ENCODE measurements at places on chromosomes 6 and 20.

DNA sequence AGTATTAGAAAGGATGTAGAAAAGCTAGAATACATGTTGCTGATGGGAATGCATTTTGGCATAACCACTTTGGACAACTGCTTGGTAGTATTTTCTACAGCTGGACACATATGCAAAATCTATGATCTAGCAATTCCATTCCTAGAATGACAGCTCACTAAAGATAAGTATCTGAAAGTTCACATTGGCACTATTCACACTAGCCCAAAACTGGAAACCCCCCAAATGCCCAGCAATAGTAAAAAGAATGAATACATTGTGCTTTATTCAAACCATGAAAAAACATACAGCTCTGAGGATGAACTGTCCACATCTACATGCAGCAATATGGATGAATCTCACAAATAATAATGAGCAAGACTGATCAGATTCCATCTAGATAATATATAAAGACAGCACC is 79.0 kb downstream of the PPP1R3G start:
- DNase-seq, result no peak
- no peaks in the 10 kb centered on the region for H3K4me1 ChIP-seq
- no peak overlapping the region for H3K27ac ChIP-seq
- H3K4me3 ChIP-seq, result no peak overlapping the region

DNA sequence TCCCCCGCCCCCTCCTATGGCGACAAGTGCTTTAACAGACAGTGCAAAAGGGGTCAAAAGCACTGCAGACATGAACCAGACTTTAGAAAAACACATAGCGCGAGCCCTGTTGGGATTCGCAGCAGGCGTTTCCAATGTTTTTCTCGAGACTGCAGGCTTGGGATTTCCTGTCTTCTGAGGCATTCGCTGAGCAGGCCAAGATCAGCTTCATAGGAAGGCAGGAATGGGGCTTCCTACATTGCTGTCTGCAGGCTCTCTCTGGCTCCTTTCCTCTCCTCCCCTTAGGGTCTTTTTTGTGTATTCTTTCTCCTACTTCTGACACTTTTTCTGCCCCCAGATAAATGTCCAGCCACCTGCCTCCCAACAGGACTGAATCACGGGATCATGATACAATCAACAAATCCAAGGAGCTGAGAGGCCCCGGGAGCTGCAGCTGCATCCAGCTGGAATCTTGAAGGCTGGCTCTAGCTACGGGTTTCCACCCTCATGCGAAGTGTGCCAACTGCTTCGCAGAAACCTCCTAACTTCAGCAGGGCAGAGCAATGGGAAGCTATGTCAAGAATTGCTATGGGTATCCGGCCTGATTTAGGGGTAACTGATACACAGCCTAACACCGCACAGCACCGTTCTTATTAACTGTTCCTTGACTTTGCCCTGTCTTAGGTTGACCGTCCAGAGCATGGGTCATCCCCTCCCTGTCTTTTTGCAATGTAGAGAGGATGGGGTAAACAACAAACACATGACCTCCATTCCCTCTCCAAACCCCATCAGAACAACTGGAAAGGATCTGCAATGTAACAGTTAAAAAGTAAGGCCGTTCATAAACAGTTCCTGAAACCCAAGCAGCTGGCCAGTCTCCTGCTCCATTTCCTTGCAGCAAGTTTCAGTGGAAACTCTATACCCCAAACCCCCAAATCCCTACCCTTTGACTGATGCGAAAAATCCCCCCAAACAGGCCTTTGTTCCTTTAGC is 31.5 kb downstream of the SNX5 start:
- H3K4me1 ChIP-seq, result peaks cover 47% of the 10 kb centered on the region
- no peaks in the 10 kb centered on the region for H3K27me3 ChIP-seq
- H3K4me3 ChIP-seq, result no peak overlapping the region
- H3K36me3 ChIP-seq, result no peaks in the 10 kb centered on the region
- H3K27ac ChIP-seq, result peak overlapping the region; percentile 74

GRCh38 chr20:23246717-23247664 is 103.6 kb upstream of the NXT1 start:
- no peak for DNase-seq
- peaks cover 7% of the 10 kb centered on the region for H3K4me1 ChIP-seq
- H3K27ac ChIP-seq, result no peak overlapping the region
- no peaks in the 10 kb centered on the region for H3K36me3 ChIP-seq
- no peaks in the 10 kb centered on the region for H3K27me3 ChIP-seq
- H3K4me3 ChIP-seq, result no peak overlapping the region

GRCh38 chr6:24744911-24745310 is 26.0 kb upstream of the C6orf62 start:
- H3K27ac ChIP-seq, result no peak overlapping the region
- no peaks in the 10 kb centered on the region for H3K27me3 ChIP-seq
- no peak overlapping the region for H3K4me3 ChIP-seq
- no peak for DNase-seq
- H3K36me3 ChIP-seq, result no peaks in the 10 kb centered on the region
- peaks cover 11% of the 10 kb centered on the region for H3K4me1 ChIP-seq

GRCh38 chr20:25205277-25206062 is 10.0 kb downstream of the ENTPD6 start:
- H3K27ac ChIP-seq, result no peak overlapping the region
- H3K27me3 ChIP-seq, result no peaks in the 10 kb centered on the region
- H3K4me3 ChIP-seq, result no peak overlapping the region

GRCh38 chr20:57089699-57090144 is 176.7 kb downstream of the BMP7 start:
- no peak overlapping the region for H3K27ac ChIP-seq
- H3K27me3 ChIP-seq, result no peaks in the 10 kb centered on the region
- DNase-seq, result no peak
- H3K4me3 ChIP-seq, result no peak overlapping the region
- H3K36me3 ChIP-seq, result no peaks in the 10 kb centered on the region
- H3K4me1 ChIP-seq, result peaks cover 15% of the 10 kb centered on the region

- no peak for DNase-seq
- no peaks in the 10 kb centered on the region for H3K36me3 ChIP-seq
- no peaks in the 10 kb centered on the region for H3K27me3 ChIP-seq
These were observed 58.5 kb upstream of the HIVEP1 start for GRCh38 chr6:11953641-11954040.

GRCh38 chr6:119318176-119318575 is 31.4 kb downstream of the MAN1A1 start:
- H3K27me3 ChIP-seq, result no peaks in the 10 kb centered on the region
- H3K36me3 ChIP-seq, result no peaks in the 10 kb centered on the region
- H3K27ac ChIP-seq, result no peak overlapping the region
- no peak for DNase-seq

DNA sequence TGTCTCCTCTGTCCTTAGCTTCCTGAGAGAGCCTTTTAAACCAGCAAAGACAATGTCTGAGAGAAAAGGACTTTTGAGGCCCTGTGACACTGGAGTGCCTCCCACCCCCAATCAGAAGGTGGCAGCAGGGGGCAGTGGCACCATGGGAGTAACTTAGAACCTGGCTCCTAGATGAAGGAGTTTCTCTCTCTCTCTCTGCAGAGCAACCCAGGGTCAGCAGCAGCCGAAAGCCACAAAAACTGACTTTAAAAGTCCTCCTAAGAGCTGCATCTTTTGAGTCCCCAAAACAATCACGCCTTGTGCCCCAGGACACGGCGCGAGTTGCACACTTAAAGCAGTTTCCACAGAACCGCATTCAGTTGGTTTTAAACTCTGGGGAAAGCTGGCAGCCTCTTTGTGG is 5.3 kb upstream of the TCP11 start:
- no peak overlapping the region for H3K27ac ChIP-seq
- H3K36me3 ChIP-seq, result no peaks in the 10 kb centered on the region
- no peaks in the 10 kb centered on the region for H3K27me3 ChIP-seq
- H3K4me3 ChIP-seq, result no peak overlapping the region
- H3K4me1 ChIP-seq, result peaks cover under 1% of the 10 kb centered on the region

- no peaks in the 10 kb centered on the region for H3K36me3 ChIP-seq
- H3K27ac ChIP-seq, result no peak overlapping the region
- H3K27me3 ChIP-seq, result no peaks in the 10 kb centered on the region
- H3K4me3 ChIP-seq, result no peak overlapping the region
- peaks cover 10% of the 10 kb centered on the region for H3K4me1 ChIP-seq
These were observed 15.3 kb upstream of the EXOC2 start for GRCh38 chr6:708237-708598.

GRCh38 chr6:23647045-23647444 is 479.0 kb upstream of the NRSN1 start:
- H3K4me1 ChIP-seq, result no peaks in the 10 kb centered on the region
- H3K27me3 ChIP-seq, result no peaks in the 10 kb centered on the region
- no peaks in the 10 kb centered on the region for H3K36me3 ChIP-seq
- no peak overlapping the region for H3K27ac ChIP-seq
- no peak overlapping the region for H3K4me3 ChIP-seq
- no peak for DNase-seq

DNA sequence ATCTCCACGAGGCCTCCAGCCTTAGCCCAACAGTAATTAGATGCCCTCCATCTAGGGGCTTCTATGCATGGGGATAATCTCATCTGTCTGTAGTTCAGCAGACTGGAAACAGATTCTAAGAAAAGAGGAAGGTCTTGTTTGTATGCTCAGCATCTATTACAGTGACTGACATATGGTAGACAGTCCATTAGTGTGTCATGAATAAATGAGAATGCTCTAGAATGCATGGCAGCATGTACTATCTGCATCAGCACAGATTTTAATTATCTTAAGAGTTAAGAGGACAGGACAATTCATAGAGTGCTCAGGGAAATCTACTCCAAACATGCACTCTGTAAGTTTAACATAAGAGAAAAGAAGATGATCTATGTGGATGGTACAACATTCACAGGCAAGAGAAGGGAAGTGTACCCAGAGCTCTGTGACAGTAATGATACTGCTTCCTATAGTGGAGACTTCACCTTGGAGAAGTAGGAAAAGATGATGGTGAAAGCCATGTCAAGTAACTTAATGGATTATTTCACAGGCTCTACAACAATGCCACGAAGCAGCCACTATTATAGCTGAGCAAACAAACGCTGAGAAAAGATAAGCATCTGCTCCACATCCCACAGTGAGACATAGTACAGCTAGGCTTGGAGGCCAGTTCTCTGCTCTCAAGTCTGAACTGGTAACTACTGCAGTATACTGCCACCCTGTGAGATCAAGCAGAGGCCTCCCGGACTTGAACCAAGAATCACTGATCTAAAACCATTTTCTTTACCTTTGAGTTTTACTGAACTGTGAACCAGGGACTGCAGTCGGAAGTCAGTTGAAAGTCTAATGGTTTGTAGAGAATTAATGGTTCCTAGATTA is 309.2 kb upstream of the SPTLC3 start:
- H3K4me1 ChIP-seq, result no peaks in the 10 kb centered on the region
- no peak for DNase-seq
- no peak overlapping the region for H3K4me3 ChIP-seq
- no peak overlapping the region for H3K27ac ChIP-seq

DNA sequence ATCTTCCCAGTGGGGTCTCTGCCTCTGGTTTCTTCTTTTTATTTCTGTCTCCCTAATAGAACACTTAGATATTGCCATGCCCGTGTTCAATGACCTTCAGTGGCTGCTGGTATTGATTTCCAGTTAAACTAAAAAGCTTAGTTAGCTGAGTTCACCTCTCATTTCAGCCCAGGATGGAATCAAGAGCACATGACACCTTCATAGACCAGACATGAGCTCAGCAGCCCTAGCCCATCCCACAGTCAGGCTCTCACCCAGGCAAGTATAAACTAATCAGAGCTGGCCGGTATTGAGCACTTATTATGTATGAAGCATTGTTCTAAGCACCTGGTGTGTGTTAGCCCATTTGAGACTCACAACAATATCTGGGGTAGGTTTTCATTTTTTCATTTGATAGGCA is 33.7 kb upstream of the PLEKHG1 start:
- H3K36me3 ChIP-seq, result no peaks in the 10 kb centered on the region
- H3K27ac ChIP-seq, result no peak overlapping the region
- H3K27me3 ChIP-seq, result no peaks in the 10 kb centered on the region
- no peak for DNase-seq

- no peak overlapping the region for H3K27ac ChIP-seq
- H3K27me3 ChIP-seq, result no peaks in the 10 kb centered on the region
- no peaks in the 10 kb centered on the region for H3K4me1 ChIP-seq
These were observed 7.2 kb downstream of the HLA-DMB start for GRCh38 chr6:32933661-32934085.

GRCh38 chr6:21522797-21523456 is 70.6 kb upstream of the SOX4 start:
- H3K36me3 ChIP-seq, result no peaks in the 10 kb centered on the region
- no peak overlapping the region for H3K27ac ChIP-seq
- H3K4me1 ChIP-seq, result no peaks in the 10 kb centered on the region
- no peak overlapping the region for H3K4me3 ChIP-seq
- DNase-seq, result no peak
- no peaks in the 10 kb centered on the region for H3K27me3 ChIP-seq

- H3K27ac ChIP-seq, result no peak overlapping the region
- H3K4me1 ChIP-seq, result no peaks in the 10 kb centered on the region
- H3K36me3 ChIP-seq, result no peaks in the 10 kb centered on the region
- H3K4me3 ChIP-seq, result no peak overlapping the region
- no peak for DNase-seq
These were observed 33.9 kb upstream of the TXLNB start for GRCh38 chr6:139325686-139326085.

- no peak overlapping the region for H3K4me3 ChIP-seq
- no peaks in the 10 kb centered on the region for H3K4me1 ChIP-seq
- no peak overlapping the region for H3K27ac ChIP-seq
- peaks cover 20% of the 10 kb centered on the region for H3K36me3 ChIP-seq
These were observed 2.4 kb downstream of the SLC44A4 start for GRCh38 chr6:31876357-31876756.

DNA sequence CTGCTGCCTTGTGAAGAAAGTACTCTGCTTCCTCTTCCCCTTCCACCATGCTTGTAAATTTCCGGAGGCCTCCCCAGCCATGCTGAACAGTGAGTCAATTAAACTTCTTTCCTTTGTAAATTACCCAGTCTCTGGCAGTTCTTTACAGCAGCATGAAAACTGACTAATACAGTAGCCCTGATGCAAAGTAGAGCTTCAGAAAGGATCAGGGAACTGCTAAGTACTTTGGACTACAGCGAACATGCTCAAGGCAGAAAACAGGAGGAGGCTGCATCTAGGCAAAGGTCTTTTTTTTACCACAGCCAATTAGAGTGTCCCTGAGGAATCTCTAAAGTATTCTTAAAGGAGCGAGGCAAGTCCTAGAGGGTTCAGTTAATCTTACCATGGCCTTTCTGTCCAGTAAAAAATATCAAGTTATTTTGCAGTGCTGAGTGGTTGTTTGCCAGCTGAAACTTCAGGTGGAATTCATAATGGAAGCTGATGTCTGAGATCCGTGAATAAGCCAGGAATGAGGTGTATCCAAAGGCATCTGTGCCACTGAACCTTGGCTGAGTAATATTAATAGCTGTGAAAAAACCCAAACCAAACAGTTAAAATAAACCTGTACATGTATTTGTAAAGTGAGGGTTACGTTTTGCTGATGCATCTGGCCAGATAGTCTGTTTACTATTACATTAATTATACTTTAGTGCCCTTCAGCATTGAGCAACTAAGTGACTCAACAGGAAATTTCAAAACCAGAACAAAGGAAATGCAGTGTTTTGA is 170.4 kb downstream of the PHF3 start:
- peak overlapping the region; percentile 6 for H3K27ac ChIP-seq
- no peak for DNase-seq
- peaks cover 32% of the 10 kb centered on the region for H3K4me1 ChIP-seq
- no peak overlapping the region for H3K4me3 ChIP-seq

DNA sequence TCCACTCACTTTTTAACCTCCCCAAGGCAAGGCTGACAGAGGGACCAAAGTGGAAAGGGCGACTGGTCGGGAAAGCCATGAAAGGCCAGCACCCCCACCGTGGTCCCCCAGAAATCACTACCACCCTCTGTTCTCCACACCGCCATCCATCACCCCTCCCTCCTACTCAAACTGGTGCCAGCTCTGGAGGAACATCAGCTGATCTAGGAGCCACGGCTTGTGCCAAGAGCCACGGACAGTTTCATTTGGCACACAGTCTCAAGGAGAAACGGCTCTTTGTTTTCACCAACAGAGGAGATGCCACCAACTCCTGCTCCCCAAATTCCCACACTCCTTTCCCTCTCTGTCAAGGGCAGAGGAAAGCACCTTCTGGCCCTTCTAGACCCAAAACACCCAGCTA is 26.0 kb downstream of the TBC1D7 start:
- DNase-seq, result no peak
- H3K27me3 ChIP-seq, result no peaks in the 10 kb centered on the region
- peaks cover 14% of the 10 kb centered on the region for H3K4me1 ChIP-seq
